NCI-H1092 treated with DMSO at 0.1 percent for 48 hours (cell line): ENCODE measurements at places on chromosomes 7 and 10.

DNA sequence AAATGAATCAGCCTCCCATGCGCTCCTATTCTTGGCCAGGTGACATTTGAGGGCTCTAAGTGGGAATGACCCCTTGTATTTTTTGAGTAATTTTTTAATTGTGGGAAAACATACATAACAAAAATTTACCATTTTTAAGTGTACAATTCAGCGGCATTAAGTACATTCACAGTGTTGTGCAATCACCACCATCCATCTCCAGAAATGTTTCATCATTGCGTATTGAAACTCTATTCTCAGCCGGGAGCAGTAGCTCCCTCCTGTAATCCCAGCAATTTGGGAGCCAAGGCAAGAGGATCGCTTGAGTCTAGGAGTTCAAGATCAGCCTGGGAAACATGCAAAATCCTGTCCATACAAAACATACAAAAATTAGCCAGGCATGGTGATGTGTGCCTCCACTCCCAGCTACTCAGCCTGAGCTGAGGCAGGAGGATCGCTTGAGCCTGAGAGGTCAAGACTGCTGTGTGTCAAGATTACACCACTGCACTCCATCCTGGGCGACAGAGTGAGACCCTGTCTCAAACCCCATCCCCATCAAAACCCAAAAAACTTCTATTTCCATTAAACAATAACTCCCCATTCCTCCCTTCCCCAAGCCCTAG, 2.5 kb downstream of the ANTXRL start:
- no peak for DNase-seq

- no peak for DNase-seq
These were observed 76.9 kb upstream of the PRSS58 start for GRCh38 chr7:142334806-142335205.

GRCh38 chr7:91875851-91876250, 4.7 kb downstream of the MTERF1 start:
- DNase-seq: no peak

GRCh38 chr7:96899108-96899507, 106.2 kb upstream of the DLX6 start:
- DNase-seq: no peak

- peak; percentile 79 for DNase-seq
These were observed at the start of gene CCNJ for GRCh38 chr10:96043033-96043892. TSS of gene CCNJ (plus strand) at chr10:96043583. CDS start at chr10:96044394, 811 bp downstream.

- DNase-seq: no peak
These were observed 131.0 kb upstream of the C1GALT1 start for GRCh38 chr7:7051206-7051877.

GRCh38 chr10:33157103-33157502, 177.4 kb downstream of the NRP1 start:
- DNase-seq: no peak

DNA sequence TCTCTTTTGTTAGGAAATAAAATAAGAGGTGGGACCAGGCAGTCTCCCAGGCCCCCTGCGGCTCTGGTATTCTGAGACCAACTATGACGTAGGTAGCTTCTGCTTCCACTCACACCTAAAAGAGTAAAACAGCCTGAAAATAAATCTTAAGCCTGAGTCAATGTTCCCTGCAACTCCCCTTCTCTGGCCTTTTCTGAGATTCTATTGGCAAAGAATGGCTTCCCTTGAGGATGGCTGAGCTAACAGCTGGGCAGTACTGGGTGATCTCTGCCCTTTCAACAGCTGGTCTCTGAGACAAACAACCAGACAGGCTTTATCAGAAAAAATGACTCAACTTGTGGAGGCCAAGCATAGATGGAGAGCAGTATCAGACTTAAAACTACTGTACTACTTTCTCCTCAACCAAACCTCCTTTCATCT, 58.7 kb downstream of the CREB3L2 start:
- no peak for DNase-seq

DNA sequence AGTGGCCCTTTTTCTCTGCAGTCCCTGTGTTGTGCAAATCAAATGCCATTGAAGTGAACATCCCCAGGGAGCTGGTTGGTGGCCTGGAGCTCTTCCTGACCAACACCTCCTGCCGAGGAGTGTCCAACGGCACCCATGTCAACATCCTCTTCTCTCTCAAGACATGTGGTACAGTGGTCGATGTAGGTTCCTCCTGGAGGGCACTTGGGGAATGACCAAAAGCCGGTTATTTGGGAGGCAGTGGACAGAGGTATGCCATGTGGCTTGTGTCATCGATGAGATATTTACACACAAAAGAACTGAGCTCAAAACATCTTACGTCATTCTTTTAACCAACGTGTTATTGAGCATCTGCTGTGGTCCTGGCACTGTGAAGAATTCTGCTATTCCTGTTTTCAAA, 19.7 kb downstream of the OIT3 start:
- no peak for DNase-seq

GRCh38 chr10:77146712-77147336, 490.8 kb downstream of the KCNMA1 start:
- DNase-seq: no peak

- no peak for DNase-seq
These were observed 817.5 kb downstream of the NRG3 start for GRCh38 chr10:82692458-82692857.

GRCh38 chr7:55100544-55101327, 81.9 kb downstream of the EGFR start:
- DNase-seq: peak; percentile 65

DNA sequence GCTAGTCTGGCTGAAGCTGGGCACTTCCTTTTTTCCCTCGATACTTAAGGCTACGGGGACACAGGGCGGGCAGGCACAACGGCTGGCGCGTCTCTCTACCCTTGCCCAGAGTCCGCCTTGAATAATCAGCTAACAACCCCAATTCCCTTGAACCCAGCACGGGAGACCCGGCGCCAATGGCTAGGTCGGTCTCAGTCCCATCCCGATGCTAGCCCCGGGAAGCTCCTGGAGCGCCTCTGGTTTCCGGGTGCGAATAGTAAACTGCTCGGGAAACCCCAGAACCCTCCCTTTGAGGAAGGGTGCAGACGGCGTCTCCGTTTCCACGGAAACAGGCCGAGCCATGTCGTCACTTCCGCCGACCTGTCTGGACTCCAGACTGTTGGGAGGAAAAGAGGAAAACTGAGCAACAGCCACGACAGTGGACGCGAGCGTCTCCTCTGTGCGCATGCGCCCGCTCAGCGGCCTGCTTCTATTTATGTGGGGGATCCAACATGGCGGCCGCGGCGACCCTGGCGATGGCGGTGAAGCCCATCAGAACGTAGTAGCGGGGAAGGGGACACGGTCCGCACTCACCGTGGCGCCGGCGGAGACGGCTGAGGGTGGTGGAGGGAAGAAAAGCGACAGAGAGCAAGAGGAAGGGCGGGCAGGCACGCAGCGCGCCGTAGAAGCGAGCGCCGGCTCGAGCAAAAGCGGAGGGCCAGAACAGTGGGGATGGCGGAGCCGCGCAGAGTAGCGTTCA, at the start of gene UBN2:
Gene UBN2 (plus strand): TSS at position 464 of the 739 bp plus-strand sequence. CDS start 248 bp downstream, at position 712.
- DNase-seq: peak; percentile 96

DNA sequence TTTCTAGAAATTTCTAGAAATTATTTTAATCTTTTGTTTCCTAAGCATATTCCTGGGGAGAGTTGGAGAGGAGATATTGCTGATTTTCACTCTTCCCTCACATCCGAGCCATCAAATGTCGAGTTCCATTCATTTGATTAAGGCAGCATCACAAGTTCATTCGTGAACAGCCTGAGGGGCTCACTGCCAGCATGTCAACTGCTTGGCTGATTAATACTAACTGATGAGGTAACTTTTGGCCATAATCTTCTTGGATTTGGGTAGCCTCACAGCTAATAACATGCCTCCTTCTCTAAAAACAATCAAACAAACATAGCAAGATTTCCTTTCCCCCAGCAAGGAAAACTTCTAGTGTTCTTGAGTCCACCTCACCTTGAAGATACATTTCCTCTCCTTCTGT, 87.1 kb upstream of the AFAP1L2 start:
- DNase-seq: no peak

DNA sequence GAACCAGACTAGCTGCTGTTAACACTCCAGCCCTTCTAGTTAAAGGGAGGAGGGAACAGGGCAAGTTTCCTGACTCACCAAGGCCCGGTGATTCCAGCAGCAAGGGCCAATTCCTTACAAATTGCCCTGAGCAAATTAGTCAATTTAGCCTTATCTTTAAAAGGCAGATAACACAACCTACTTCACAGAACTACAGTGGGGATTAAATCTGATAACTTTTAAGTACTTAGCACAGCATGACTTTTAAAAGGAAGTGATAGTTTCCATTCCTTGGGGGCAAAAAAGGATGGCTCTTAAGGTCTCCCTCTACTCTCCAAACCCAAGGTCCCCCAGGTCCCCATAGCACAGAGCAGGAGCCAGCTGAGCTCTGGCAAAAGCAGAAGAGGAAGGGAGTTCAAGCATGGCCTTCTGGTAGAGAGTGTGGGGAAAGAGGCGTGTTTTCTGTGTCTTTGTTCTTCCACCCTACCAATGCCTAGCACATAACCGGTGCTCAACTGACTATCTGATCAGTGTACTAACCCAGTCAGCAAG, 4.0 kb downstream of the CDCA7L start:
- no peak for DNase-seq

- DNase-seq: no peak
These were observed 36.0 kb downstream of the C10orf143 start for GRCh38 chr10:130074639-130075038.

DNA sequence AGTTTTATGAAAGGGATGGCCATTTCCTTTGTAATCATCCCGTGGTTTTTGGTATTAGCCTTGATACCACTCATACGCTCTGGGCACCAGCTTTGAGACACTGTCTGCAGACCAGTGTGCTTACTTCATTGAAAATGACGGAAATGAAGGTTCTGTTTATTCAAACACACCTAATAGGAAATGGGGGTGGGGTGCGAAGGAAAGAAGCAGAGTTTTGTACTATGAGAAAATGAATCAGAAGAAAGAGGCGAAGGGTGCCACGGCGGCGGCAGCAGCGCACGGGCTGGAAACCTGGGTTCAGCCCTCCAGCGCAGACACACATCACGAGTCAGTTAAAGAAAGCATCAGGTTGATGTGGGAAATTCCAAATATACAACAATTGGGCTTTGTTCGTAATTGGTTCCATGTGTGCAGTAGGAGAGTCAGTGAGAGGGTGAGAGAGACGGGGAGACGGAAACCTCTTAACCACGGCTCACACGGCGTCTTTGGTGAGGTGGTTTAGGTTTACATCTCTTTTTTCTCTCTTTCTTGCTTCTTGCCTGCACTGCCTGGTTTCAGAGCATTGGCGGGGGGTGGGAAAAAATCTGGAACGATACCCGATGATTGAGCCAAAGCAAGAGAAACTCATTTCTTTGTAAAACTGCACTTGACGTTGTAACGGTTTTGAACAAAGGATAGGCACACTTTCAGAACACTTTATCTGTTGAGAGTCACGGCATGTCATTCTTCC, 321.2 kb downstream of the FRMD4A start:
- peak; percentile 30 for DNase-seq

DNA sequence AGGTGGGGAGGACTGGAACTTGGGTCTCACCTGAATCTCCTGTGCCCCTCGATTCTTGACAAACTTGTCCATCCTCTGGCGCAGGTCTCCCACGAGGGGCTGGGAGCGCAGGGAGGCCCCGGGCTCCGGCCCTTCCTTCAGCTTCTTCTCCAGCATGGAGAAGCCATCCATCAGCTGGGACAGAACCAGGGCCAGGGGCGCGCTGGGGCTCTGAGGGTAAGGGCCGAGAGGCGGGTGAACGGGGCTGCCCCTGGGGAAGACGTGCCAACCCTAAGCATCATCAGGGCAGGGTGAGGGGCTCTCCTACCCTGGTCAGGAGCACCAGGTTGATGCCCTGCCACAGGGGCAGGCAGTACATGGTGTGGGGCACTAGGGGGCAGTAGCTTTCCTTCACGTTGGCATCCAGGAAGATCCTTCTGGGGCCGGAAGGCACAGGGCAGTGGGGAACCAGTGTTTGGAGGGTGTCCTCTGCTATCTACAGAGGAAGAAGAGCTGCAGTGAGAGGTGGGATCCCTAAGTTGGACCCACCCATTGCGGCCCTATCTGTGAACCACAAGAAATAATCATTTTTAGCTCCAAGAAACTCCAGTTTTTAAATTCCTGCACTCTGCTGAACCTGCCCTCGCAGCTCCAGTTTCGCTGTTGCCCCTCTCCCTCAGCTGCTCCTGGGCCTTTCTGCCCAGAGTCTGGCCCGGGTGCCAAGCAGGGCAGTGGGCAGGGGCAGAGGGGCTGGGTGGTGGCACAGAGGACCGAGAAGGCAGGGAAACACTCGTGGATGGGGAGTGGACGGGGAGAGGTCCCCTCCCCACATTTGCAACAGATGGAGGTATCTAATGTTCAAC, 10.8 kb upstream of the PYROXD2 start:
- peak; percentile 2 for DNase-seq

DNA sequence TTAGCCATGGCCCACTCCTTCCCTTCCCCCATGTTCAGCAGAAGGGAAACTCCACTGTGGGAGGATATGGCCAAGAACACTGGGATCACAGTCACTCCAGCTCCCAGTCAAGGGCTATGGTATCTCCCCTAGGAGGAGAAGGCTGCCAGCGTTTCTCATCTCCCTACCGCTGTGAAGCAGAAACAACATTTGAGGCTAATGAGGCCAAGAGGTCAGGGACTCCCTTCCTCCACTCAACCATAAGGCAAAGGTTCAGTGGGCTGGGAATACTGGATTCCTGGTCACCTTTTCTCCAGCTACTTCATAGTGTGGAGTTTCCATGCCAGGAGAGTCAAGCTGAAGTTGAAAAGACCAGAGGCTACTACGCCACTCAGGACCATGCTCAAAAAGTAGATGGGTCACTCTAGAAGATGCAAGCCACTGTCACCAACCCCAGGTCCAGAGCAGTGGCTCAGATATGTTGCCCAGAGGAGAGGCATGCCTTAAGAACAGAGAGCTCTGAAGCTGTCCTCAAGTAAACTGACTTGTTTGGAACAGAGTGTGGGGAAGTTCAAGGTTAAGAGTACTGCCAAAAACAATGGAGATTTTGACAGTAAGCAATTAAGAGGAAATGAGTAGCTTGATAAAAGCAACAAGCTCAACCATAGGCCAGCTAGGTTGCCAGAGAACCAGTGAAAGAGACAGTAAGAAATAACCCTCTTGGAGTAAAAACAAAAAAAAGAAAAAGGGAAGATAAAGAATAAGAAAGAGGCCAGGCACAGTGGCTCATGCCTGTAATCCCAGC, 3.8 kb upstream of the TMEM140 start:
- DNase-seq: no peak

DNA sequence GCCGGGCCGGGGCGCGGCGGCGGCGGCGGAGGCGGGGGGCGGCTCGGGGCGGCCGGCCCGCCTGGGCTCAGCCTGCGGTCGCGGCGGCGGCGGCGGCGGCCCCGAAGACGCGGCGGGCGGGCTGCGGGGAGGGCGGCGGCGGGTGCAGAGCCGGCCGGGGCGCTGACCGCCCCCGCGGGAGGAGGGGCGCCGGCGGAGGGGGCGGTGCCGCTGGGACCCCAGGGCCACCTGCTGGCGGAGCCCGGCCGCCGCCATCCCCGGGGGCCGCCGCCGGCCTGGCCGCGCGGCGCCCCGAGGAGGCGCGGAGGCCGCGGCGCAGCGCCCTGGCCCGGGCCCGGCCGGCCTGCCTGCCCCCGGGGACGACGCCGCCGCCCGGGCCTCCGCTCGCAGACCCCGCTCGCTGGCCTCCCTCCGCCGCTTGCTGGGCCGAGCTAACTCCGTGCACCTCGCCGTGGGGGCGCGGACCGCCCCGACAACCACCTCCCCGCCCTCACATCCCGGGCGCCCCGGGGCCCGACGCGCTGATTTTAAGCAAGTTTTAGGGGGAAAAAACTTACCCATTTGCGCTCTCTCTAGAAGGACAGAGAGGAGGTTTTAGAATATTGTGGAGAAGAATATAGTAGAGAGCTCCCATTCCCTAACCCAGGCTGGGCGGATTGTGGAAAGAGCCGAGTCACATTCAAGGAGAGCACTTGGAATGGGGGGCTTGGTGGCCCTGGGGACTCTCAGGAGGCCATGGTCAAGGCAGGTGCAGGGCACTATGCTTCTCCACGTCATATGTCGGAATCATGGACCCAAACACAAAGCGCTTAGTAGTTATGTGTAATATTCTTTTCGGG, at the start of gene BEND7:
Gene BEND7 (minus strand): TSS at position 140 of the 839 bp plus-strand sequence. CDS start 481 bp downstream, outside the sequence.
- no peak for DNase-seq
